CD4-positive, CD25-positive, alpha-beta regulatory T cell (primary cell): ENCODE measurements at places on chromosomes 7 and 10.

GRCh38 chr10:77863446-77863845 is 63.1 kb downstream of the DLG5 start:
- DNase-seq: no peak
- no peak overlapping the region for H3K27ac ChIP-seq
- no peaks in the 10 kb centered on the region for H3K27me3 ChIP-seq
- no peaks in the 10 kb centered on the region for H3K4me1 ChIP-seq
- H3K36me3 ChIP-seq: no peaks in the 10 kb centered on the region

DNA sequence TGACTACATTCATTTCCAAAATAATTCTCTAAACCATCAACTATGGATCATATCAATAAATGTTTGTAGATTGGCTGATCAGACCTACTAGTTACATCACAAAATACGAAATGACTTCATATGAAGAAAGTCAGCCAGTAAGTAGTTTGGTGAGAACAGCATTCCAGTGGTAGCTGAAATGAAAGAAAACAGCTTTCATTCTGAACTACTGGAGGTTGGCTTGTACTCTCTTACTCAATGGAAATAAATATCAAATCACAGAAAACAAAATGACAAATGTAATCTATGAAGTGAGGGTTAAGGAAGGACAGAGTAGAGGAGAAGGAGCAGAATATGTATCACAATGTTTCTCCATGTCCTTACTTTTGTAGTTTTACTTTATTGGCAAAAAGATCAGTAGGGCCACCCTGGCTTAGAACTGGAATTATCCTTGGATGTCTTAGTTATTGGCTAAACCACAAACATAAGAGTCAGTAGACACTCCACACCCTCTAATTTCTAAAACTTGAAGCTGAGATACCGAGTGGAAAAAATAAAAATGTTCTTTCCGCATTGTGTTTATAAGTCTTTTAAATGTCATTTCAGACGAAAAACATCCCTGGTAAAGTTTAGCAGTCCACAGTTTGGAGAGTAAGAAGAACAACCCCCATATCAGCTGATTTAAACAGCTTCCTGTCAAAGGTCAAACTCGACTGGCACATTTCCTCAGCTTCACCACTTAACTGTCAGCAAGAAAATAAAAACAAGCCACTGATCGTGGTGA is 74.0 kb upstream of the DGKI start:
- peak; percentile 72 for DNase-seq
- H3K4me3 ChIP-seq: peak overlapping the region; percentile 49
- no peaks in the 10 kb centered on the region for H3K27me3 ChIP-seq
- peak overlapping the region; percentile 71 for H3K27ac ChIP-seq

- no peaks in the 10 kb centered on the region for H3K36me3 ChIP-seq
- no peak overlapping the region for H3K4me3 ChIP-seq
- no peak for DNase-seq
- no peaks in the 10 kb centered on the region for H3K4me1 ChIP-seq
- no peak overlapping the region for H3K27ac ChIP-seq
Measured at GRCh38 chr7:99218406-99219184, 10.7 kb upstream of the KPNA7 start.

GRCh38 chr10:24991298-24991697 is 24.7 kb downstream of the ENKUR start:
- no peak for DNase-seq
- peaks cover 2% of the 10 kb centered on the region for H3K27me3 ChIP-seq
- H3K4me3 ChIP-seq: no peak overlapping the region
- no peaks in the 10 kb centered on the region for H3K4me1 ChIP-seq

DNA sequence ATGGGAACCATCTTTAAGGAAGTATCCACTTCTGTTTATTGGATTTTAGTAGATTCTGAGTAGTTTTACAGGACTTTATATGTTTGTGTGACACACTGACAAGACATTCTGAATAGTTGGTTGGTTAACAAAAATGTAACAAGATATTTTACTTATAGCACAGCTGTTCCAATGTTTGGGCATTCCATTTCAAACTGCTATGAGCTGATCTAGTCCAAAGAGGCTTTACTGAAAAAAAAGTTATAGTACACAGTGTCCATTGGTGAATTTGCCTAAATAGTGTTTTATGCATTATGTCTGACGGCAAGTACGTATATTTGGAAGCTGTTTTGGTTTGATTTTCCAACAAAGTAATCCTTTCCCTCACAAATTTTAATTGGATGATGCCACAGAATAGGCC is 99.1 kb downstream of the SAMD9 start:
- DNase-seq: no peak
- no peaks in the 10 kb centered on the region for H3K27me3 ChIP-seq
- H3K36me3 ChIP-seq: no peaks in the 10 kb centered on the region
- no peaks in the 10 kb centered on the region for H3K4me1 ChIP-seq
- no peak overlapping the region for H3K4me3 ChIP-seq

GRCh38 chr10:131021246-131021895 is 290.1 kb downstream of the TCERG1L start:
- H3K4me3 ChIP-seq: no peak overlapping the region
- H3K27me3 ChIP-seq: no peaks in the 10 kb centered on the region
- H3K36me3 ChIP-seq: no peaks in the 10 kb centered on the region
- no peak for DNase-seq
- no peaks in the 10 kb centered on the region for H3K4me1 ChIP-seq

DNA sequence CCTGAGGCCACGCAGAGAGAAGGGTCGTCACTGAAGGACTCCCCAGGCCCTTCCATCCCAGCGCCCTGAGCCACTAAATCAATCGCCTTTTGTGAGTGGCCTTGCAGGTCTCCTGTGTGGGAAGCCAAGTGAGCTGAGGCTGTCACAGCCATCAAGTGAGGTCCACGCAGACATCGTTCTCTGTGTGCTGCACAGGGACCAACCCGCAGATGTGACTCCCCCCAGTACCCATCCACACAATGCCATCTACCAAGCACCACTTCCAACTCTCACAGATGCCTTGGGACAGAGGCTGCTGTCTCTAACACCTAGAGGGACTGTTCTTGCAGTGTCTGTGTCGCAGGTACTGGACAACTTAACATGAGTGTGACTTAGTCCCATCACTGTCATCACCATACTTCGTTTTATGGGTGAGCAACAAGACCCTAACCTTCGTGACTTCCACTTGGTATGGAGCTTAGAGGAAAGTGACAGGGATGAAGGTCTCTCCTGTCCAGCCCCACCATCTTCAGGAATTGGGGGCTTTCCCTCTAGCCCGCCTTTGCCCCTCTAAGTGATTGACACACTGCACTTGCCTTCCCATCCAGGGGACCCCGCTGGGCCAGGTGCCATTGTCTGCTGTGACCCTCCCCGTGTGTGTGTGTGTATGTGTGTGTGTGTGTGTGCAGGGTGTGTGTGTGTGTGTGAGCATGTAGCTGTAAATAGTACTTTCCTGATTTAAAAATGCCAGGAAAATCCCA is 51.4 kb upstream of the TMEM72 start:
- DNase-seq: no peak
- H3K27ac ChIP-seq: no peak overlapping the region
- H3K36me3 ChIP-seq: no peaks in the 10 kb centered on the region
- no peak overlapping the region for H3K4me3 ChIP-seq
- peaks cover 6% of the 10 kb centered on the region for H3K4me1 ChIP-seq
- H3K27me3 ChIP-seq: peaks cover 3% of the 10 kb centered on the region

GRCh38 chr7:77199013-77199966 is at the start of gene FGL2:
Gene FGL2, minus strand, starts transcription at chr7:77199819. Its CDS starts 26 bp downstream, at chr7:77199793.
- no peaks in the 10 kb centered on the region for H3K36me3 ChIP-seq
- no peaks in the 10 kb centered on the region for H3K27me3 ChIP-seq

DNA sequence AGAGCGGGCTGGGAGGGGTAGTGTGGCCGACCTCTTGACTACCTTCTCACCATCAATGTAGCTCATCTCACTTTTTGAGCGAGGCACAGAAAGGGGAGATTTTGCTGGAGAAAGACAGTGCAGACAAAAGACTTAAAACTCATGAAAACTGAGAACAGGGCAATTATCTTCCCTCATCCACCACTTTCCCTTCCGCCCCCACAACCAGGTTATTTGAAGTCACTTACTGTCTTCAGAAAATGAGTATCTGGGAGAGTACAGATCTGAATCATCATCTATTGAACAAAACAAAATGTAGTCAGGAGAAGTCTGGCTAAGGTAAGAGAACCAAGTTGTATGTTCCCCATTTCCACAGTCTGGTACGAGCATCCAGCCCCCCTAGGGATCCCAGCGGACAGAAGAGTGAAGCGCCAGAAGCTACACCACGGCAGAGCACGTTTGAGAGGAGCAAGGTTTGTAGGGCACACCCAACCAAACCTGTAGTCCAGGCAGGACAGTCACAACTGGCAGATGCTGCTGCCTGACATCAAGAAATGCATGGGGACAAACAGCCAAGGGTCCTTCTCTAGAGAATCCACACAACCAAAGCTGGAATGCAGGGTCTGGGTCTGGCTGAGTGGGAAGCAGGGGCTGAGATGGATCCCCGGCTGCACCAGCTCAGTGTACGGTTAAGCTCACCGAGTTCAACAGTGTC is 93.4 kb upstream of the PDLIM1 start:
- H3K4me3 ChIP-seq: no peak overlapping the region
- no peaks in the 10 kb centered on the region for H3K4me1 ChIP-seq
- no peak for DNase-seq
- no peak overlapping the region for H3K27ac ChIP-seq
- H3K36me3 ChIP-seq: no peaks in the 10 kb centered on the region
- no peaks in the 10 kb centered on the region for H3K27me3 ChIP-seq

GRCh38 chr10:100364735-100365391 is 17.8 kb downstream of the SCD start:
- H3K27ac ChIP-seq: no peak overlapping the region
- no peak overlapping the region for H3K4me3 ChIP-seq
- no peaks in the 10 kb centered on the region for H3K36me3 ChIP-seq
- H3K4me1 ChIP-seq: no peaks in the 10 kb centered on the region

GRCh38 chr10:80524190-80524909 is 13.4 kb upstream of the SH2D4B start:
- H3K27me3 ChIP-seq: no peaks in the 10 kb centered on the region
- H3K4me3 ChIP-seq: no peak overlapping the region
- H3K36me3 ChIP-seq: peaks cover 21% of the 10 kb centered on the region
- DNase-seq: no peak
- no peak overlapping the region for H3K27ac ChIP-seq

DNA sequence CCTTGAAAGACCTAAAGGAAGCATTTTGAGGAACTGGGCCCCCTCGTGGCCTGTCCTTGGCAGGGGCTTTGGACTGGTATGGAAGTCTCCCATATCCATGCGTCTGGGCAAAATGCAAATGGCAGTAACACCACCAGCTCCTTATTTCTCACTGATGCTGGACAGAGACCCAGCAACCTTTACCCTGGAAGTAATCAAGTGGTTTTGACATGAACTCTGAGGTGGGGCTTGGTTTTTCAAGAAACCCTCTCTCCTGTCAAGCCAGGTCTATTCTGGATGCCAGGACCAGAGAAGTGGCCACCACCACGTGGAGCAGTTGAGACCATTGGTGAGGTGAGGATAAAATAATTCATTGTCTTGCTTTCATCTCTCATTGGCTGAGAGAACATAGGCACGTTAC is 84.4 kb downstream of the OTUD1 start:
- H3K27me3 ChIP-seq: peaks cover 5% of the 10 kb centered on the region
- no peak overlapping the region for H3K4me3 ChIP-seq
- no peak for DNase-seq
- no peaks in the 10 kb centered on the region for H3K4me1 ChIP-seq

GRCh38 chr7:103902917-103903316 is 86.5 kb downstream of the RELN start:
- H3K27ac ChIP-seq: no peak overlapping the region
- no peaks in the 10 kb centered on the region for H3K36me3 ChIP-seq
- H3K4me3 ChIP-seq: no peak overlapping the region
- H3K4me1 ChIP-seq: no peaks in the 10 kb centered on the region
- no peak for DNase-seq

DNA sequence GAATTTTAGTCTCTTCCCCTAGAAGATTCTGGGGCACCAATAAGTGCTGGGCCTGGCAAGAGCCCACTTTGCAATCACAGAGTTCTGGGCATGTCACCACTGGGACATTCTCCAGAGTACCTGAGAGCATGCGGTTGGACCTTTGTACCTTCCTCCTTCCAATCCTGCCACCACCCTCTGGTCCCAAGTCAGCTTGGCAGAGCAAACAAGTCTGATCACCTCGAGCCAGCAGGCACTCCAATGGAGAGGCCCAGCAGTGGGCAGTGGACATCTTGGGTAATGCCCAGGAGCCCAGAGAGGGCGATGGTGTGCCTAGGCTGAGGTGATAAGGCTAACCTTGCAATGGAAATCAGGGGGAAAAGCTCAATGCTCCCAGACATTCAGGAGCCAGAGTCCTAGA is 43.4 kb downstream of the SH3PXD2A start:
- no peak for DNase-seq
- no peak overlapping the region for H3K4me3 ChIP-seq
- H3K27me3 ChIP-seq: no peaks in the 10 kb centered on the region
- H3K4me1 ChIP-seq: no peaks in the 10 kb centered on the region

DNA sequence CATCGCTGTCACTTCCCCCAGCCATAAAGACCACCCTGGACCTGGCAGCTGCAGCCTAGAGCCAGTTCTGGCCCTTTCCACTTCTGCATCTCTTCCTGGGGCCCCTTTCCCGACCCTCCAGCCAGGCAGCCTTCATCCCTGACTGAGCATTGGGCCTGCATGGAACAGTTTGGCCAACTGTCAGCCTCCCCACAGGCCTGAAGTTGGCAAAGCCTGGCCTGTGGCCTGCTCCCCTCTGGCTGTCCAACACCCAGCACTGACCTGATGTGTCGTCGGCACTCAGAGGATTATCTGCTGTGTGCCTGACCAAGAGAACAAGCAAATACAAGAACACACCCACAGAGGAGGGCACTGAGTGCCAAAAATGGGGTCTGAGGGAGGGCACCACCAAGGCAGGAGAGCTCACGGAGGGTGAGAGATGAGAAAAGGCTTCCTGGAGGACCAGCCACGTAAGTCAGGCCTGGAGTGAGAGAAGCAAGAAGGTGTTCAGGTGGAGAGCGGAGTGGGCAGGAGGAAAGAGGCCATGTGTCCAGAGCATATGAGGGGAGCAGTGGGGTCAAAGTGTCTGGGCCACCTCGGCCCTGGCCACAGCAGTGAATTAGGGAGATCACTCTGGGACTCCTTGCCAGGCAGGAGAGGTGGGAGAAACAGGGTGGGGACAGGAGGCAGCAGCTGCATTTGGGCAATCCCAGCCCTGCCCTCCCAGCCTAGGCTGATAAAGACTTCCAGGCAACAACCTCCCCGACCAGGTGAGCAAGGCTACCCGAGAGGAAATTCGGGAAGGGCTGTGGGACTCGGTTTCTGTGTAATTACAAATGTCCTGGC is 4.5 kb downstream of the GPRIN2 start:
- no peak overlapping the region for H3K4me3 ChIP-seq
- no peaks in the 10 kb centered on the region for H3K36me3 ChIP-seq
- H3K27ac ChIP-seq: no peak overlapping the region

- no peaks in the 10 kb centered on the region for H3K4me1 ChIP-seq
- no peak overlapping the region for H3K4me3 ChIP-seq
- peaks cover 70% of the 10 kb centered on the region for H3K36me3 ChIP-seq
- no peak for DNase-seq
Measured at GRCh38 chr7:92567460-92567859, 22.7 kb downstream of the FAM133B start.

GRCh38 chr10:129594811-129595210 is 127.8 kb downstream of the MGMT start:
- H3K36me3 ChIP-seq: no peaks in the 10 kb centered on the region
- no peaks in the 10 kb centered on the region for H3K4me1 ChIP-seq
- H3K4me3 ChIP-seq: no peak overlapping the region
- no peak for DNase-seq
